MM.1S (cell line): ENCODE measurements at places on chromosomes 2 and 18.

DNA sequence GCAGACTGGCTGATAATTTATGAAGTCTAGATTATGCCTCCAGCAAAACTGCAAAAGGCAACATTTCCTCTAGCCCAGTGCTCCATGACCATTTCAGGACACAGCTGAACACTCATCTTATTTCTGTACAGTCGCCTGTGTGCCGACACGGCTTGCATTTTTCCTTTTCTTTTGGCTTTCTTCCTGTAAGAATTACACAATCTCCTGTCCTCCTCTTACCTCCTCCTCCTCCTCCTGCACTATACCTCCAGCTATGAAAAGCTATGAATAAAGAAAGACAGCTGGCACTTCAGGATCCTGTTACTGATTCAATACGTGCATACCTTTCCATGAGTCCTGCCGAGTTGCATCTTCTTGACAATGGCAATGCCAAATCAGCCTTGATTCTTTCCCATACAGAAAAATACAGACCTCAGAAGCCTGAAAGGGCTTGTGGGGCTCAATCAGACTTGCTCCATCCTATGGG is 32.2 kb upstream of the TRIB2 start:
- H3K36me3 ChIP-seq, result no peaks in the 10 kb centered on the region
- no peak for DNase-seq
- no peaks in the 10 kb centered on the region for H3K4me1 ChIP-seq
- no peak overlapping the region for H3K27ac ChIP-seq
- H3K27me3 ChIP-seq, result no peaks in the 10 kb centered on the region

DNA sequence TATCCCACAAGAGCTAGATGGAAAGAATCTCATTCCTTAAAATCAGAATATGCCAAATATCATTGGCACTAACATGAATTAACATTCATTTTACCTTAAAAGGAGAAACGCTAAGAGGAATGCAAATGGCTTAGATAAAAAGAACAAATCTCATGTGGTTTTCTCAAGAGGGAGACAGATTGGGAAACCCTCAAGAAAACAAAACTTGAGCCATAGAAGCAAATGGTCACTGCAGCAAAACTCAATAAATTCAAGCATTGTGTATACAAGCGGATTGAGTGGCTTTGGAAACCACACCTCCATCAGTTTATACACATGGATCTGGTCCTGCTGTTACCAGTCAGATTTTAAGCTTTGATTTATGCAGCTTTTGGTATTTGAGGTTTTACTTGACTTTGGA is 1331.8 kb upstream of the ZEB2 start:
- no peak overlapping the region for H3K27ac ChIP-seq
- no peak overlapping the region for H3K4me3 ChIP-seq
- no peak for DNase-seq
- H3K36me3 ChIP-seq, result no peaks in the 10 kb centered on the region
- no peaks in the 10 kb centered on the region for H3K4me1 ChIP-seq

DNA sequence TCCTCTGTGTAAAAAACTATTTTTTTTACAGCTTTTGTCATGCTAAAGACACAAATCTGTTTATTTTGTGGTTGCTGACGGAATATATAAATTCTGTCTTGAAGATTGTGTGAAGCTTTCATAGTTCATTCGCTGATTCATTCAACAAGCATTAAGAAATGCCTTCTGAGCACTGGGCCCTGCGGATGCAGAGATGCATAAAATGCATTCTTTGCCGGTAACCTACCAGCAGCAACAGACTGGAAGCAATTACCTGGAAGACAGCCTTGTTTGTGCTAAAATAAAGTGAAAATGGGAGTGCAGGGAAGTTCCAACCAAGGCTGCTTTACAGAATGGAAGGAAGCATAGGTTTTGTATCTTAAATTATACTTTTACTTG is 119.7 kb downstream of the PMAIP1 start:
- no peak overlapping the region for H3K27ac ChIP-seq
- DNase-seq, result no peak
- H3K27me3 ChIP-seq, result no peaks in the 10 kb centered on the region
- no peaks in the 10 kb centered on the region for H3K36me3 ChIP-seq
- H3K4me1 ChIP-seq, result no peaks in the 10 kb centered on the region

GRCh38 chr2:29174937-29175336 is 59.7 kb downstream of the CLIP4 start:
- no peaks in the 10 kb centered on the region for H3K4me1 ChIP-seq
- no peaks in the 10 kb centered on the region for H3K36me3 ChIP-seq
- H3K27ac ChIP-seq, result no peak overlapping the region
- H3K4me3 ChIP-seq, result no peak overlapping the region

DNA sequence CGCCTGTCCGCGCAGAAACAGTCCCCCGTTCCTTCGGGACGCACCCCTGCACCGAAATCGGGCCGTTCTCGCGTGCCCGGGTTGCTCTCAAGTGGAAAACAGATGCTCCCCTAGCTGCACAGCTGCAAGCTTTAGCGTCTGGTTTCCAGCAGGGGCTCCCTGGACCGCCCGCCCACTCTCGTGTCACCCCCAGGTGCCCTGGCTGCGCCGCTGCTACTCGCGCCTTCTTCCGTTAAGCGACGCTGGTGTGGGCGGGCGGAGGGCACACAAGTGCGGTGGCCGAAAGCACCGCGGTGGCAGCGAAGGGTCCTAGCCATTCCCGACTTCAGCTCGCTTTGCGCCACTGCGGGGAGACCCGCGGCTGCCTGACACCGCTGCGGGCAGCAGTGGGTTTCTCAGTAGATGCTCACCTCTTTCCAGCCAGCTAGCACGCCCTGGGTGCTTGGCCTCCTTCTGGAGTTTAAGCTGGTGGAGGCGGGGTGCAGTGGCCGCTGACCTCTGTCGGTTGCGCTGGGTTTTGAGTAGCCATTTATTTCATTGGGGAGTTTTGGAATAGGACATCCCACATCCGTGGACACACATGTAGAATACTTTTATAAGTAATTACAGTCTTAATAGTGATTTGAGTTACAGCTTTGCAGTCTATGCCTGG is 806 bp downstream of the ZNF407 start:
- H3K36me3 ChIP-seq, result no peaks in the 10 kb centered on the region
- peak overlapping the region; percentile 91 for H3K27ac ChIP-seq
- peak overlapping the region; percentile 86 for H3K4me3 ChIP-seq

- no peaks in the 10 kb centered on the region for H3K36me3 ChIP-seq
- no peak overlapping the region for H3K4me3 ChIP-seq
- no peaks in the 10 kb centered on the region for H3K4me1 ChIP-seq
- H3K27ac ChIP-seq, result no peak overlapping the region
- no peaks in the 10 kb centered on the region for H3K27me3 ChIP-seq
Observed at GRCh38 chr2:12326449-12327190, 390.1 kb upstream of the TRIB2 start.

DNA sequence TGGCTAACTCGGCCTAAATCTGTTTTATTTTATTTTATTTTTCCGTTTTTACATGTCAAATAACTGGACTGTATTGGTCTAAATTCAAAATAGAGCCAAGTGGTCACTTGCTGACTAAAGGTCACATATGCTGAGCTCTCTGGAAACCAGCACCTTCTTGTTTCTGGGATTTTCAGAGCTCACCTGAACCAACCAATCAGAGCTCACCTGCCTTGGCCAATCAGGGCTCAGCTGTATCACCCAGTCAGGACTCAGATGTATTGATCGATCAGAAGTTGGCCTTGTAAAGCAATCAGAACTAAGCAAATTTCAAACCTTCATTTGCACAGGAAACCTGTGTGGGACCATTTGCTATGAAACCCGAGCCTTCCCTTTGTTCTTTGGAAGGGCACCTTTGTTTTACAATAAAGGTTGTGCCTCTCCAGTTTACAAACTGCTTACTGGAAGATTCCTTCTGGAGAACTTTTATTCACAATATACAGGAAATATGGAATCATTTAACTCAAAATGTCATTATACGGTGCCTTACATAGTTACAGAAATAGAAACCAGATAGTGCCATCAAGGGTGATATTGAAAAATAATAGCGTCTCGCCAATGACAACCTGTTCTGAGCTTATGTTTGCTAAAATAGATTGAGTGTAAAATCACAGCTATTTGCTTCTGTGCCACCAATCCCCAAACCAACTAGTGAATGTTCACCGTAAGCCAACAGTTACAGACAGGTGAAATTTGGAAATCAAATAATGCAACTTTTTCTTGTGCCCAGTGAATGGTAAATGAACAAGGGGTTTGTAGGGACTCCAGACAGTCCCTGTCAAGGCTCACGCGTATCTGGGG is 17.3 kb upstream of the PSD4 start:
- H3K4me1 ChIP-seq, result peaks cover 4% of the 10 kb centered on the region; the same call in 1 of the 2 replicates
- no peaks in the 10 kb centered on the region for H3K36me3 ChIP-seq
- DNase-seq, result no peak
- H3K27me3 ChIP-seq, result no peaks in the 10 kb centered on the region
